Activated CD8-positive, alpha-beta memory T cell treated with anti-CD3 and anti-CD28 coated beads, Interleukin-2, amount 10 ng/mL, durations not matched to agents 7 days and 5 days (primary cell): ENCODE measurements at places on chromosomes 11 and 22.

- DNase-seq: no peak
Measured at GRCh38 chr11:36631774-36632173, 33.7 kb upstream of the RAG2 start.

DNA sequence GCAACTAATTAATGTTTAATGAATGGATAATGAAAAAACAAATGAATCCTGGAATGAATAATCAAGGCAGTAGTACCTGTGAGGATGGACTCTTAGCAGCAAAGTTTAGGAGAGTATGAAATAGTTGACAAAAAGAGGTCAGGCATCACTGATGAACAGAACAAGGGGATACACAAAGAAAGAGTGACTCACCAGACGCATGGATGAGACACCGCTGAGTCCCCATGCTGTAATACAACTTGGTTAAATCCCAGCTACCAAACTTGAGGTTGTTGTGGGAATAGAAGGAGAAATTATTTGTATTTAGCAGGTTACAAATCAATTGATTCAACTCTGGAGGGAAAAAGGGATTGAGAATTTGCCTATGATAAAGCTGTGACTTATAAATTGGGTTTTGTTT is 976.9 kb upstream of the TENM4 start:
- DNase-seq: no peak

- DNase-seq: no peak
Measured at GRCh38 chr11:37721485-37721884, 1123.4 kb upstream of the RAG2 start.

- no peak for DNase-seq
Measured at GRCh38 chr11:30565027-30565426, 21.1 kb downstream of the MPPED2 start.

DNA sequence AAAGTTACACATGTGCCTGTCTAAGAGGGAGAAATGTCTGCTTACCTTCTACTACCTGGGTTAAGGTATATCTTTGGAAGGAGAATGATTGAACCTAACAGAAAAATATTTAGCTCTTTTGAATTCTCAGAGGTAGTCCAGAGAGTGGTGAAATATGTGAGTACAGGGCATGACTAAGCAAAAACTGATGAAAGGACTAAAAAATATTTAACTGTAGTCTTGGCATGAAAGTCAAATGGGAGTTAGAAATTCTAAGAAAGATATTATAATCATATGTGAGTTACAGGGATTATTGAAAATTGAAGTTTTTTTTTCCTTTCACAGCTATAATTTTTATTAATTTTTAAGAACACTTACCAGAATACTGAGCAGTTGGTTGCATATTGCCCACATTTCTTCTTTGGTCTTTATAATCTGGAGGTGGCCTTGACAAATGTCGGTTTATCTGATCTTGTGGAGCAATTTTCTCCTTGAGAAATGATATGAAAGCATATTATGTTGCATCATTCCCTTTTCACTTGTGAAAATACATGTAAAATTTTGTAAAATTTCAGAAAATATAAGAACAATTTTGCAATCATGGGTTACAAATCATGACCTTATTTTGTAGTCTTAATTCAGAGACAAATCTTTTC is 61.4 kb upstream of the MTMR2 start:
- DNase-seq: no peak

DNA sequence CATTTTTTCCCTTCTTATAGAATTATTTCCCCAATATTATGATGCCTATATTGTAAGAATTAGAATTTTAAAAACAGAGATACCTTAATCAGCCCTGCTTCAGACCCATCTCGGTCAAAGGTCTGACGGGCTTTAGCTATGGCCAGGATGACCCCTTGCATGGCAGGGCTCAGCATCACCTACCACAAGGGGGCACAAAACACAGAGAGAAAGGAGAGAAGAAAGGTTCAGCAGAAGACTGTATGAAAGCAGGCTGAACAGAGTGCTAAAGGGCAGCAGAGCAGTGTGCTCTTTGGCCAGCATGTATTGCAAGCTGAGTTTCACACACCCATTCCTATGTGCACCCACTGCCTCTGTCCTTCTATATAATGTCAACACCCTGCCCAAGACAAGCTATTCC is 26.8 kb downstream of the CLDN25 start:
- DNase-seq: no peak

DNA sequence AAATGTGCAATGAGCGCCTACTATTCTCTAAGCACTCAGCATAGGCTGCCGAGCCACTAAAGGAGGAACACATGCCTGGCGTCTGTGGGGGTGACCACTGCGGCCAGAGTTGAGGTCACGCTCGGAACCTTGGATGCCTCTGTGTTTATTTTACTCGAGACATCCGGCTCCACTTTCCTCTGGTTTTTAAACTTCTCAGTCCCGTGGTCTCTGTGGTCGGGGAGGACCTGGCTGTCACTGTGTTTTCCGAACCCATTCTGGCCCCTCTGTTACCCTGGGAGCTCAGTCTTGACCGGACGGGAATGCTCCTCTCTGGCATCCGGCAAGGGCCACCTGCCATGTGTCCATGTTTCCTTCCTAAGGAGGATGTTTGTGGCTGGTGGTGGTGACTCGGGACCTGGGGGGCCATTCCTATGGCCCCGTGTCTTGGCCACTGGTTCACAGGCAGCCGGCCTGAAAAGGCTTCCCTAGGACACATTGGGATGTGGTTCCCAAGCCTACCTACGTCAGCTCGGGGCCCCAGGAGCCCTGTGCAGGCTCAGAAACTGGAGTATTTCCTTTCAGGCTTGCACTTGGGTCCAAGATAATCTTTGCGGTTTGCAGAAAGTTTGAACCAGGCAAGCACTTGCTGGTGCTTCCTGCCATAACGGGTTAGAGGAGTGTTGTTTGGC is 46.7 kb upstream of the PARVG start:
- DNase-seq: no peak

GRCh38 chr22:46367707-46368191 is 32.2 kb downstream of the TRMU start:
- peak; percentile 78 for DNase-seq

- DNase-seq: no peak
Measured at GRCh38 chr11:100632941-100633452, 54.1 kb upstream of the ARHGAP42 start.

- DNase-seq: no peak
Measured at GRCh38 chr22:45482169-45482568, 20.5 kb upstream of the FBLN1 start.

GRCh38 chr11:18408558-18409291 is 3.4 kb upstream of the LDHC start:
- DNase-seq: no peak

GRCh38 chr11:125995313-125995712 is 49.5 kb downstream of the VSIG10L2 start:
- peak; percentile 49 for DNase-seq

- no peak for DNase-seq
Measured at GRCh38 chr11:58999291-58999680, 60.0 kb downstream of the GLYATL1 start.

DNA sequence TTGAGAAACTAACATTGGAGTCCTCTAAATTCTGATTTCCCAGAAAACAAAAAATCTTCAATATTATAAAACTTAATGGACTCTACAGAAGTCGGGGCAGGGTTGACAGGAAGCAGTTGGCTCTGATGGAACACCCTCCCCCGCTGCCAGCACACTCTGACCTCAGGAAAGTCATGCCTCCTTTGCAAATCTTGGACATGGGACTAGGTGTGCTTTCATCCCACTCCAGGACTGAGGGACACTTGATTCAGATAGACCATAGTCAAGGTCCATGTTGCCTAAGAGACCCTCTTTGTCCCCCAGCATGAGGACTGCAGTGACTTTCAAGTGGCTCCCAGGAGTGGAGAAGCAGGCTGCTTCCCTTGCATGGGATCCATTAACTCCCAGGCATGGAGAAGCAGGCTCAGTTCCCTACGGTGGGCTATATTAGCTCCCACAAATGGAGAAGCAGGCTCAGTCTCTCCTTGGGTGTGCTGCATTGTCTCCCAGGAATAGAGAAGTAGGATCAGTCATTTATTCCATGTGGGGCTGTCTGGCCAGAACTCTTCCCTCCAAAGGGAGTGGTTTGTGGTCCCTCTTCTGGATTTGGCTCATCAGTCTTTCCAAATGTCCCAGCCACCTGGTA is 38.3 kb downstream of the C22orf31 start:
- no peak for DNase-seq

- DNase-seq: no peak
Measured at GRCh38 chr22:23550049-23550650, 29.9 kb downstream of the IGLL1 start.

- DNase-seq: no peak
Measured at GRCh38 chr22:45502215-45503049, at the start of gene FBLN1. Gene FBLN1 (plus strand): TSS chr22:45502883. CDS start chr22:45502986, 103 bp downstream.

- no peak for DNase-seq
Measured at GRCh38 chr11:31664954-31665353, 146.2 kb downstream of the PAX6 start.

DNA sequence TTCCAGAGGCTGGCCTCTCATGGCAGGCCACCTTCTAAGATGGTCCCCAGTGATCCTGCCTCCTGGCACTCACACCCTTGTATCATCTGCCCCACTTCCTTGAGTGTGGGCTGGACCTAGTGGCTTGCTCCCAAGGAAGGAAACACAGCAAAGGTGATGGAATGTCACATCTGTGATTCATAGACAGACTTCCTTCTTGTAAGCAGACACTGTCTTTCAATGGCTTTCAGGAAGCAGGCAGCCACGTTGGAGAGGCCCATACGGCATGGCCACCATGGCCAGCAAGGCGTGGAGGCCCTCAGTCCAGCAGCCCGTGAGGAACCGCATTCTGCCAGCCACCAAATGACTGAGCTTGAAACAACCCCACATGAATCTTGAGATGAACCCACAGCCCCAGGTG is 11.3 kb downstream of the LMO1 start:
- no peak for DNase-seq

- DNase-seq: peak; percentile 57
Measured at GRCh38 chr22:19448076-19448607, 631 bp upstream of the C22orf39 start.

- DNase-seq: no peak
Measured at GRCh38 chr11:119195680-119196079, 10.4 kb downstream of the NHERF4 start.

- no peak for DNase-seq
Measured at GRCh38 chr11:111715142-111715816, 50.9 kb downstream of the PPP2R1B start.
